ENCODE measurements at places on chromosomes 4 and X.

GRCh38 chr4:5800496-5800895, 89.5 kb downstream of the EVC start:
- DNase-seq = no peak

GRCh38 chrX:103550415-103551051, 31.2 kb upstream of the RAB40A start:
- no peak for DNase-seq

- DNase-seq = no peak
Measured at GRCh38 chr4:81503586-81503985, 31.9 kb upstream of the RASGEF1B start.

- no peak for DNase-seq
Measured at GRCh38 chr4:77636902-77637301, 31.3 kb downstream of the CXCL13 start.

DNA sequence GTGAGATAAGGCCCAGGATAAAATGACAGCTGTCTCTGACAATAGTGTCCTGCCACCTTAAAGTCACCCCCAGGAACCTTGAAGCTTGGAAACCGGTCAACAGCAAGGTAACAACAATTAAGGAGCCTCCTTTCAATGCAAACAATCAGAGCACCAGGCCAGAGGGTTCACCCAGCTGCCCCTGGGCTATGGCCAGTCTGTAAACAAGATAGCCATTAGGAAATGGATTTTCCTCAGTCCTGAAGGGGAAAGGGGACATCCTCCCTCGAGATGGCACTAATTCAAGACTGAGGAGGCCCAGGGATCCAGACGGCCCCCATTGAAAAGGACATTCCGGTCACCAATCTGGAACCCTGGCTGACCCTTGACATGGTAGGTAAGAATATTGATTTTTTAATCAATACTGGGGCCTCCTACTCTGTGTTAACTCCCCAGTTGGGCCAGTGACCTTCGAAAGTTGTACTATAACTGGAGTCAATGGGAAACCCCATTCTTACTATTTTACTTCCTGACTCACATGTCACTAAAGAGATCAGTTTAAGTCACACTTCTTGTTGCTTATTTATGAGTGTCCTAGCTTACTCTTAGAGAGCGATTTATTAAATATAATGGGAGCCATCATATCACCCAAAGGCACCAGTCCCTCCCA, 61.7 kb upstream of the CT45A1 start:
- no peak for DNase-seq

DNA sequence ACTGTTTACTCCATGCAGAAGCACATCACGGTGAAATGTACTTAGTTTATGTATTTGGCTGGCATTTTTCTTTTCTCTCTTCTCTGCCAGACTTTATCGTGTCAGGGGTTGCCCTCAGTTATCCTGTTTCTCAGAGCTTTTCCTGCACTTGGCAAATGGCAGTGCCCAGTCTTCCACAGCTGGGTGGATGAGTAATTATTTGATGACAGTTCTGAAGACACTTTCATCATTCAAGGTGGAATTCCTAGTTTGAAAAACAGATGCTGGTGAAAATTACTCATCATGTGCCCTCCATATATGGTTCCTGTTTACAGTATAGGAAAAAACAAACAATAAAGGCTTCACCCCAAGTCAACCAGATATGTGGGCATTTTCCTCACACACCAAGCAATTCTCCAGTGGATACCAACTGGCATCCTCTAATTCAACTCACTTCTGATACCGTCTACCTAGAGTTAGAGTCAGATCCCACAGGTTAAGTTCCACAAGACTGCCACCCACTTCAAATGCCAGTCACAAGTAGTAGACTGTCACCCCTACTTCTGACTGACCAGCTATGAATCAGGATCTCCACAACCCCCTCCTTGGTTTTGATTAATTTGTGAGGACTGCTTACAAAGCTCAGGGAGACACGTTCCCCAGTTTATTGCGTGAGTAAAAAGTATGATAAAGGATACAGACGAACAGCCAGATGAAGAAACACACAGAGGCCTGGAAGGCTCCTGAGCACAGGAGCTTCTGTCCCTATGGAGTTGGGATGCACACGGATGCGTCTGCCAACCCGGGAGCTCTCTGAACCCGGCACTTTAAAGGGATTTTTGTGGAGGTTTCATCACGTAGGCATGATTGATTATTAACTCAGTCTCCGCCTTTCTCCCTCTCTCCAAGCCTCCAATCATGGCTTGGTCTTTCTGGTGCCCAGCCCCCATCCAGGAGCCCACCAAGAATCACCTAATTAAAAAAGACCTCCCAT, 72.9 kb downstream of the CLDN34 start:
- DNase-seq = no peak
